ENCODE measurements at places on chromosomes 11 and 22. TPM values are rescaled to one million over a fixed set of nuclear protein-coding genes. Genes with fewer than 3 reads are reported as not detected.

GRCh38 chr11:70326833-70327232, 56.3 kb downstream of the PPFIA1 start:
- DNase-seq = no peak

GRCh38 chr22:29269731-29270474, 1.8 kb downstream of the EWSR1 start:
- no peak for DNase-seq

GRCh38 chr11:12581923-12582322, 92.3 kb upstream of the TEAD1 start:
- no peak for DNase-seq

Gene GGT1
- total RNA-seq = 24.3 TPM

Gene UBQLN3
- total RNA-seq = 1.1 TPM

- peak; percentile 96 for DNase-seq
These were observed 27.2 kb downstream of the PHLDB1 start for GRCh38 chr11:118634431-118635236.

Gene FADS2
- total RNA-seq = 15.2 TPM

Gene C11orf21
- 0.72 TPM for total RNA-seq

GRCh38 chr11:73223998-73224730, 6.1 kb downstream of the P2RY2 start:
- no peak for DNase-seq

- DNase-seq = peak; percentile 49
These were observed 17.4 kb upstream of the PRAME start for GRCh38 chr22:22576244-22576988.

DNA sequence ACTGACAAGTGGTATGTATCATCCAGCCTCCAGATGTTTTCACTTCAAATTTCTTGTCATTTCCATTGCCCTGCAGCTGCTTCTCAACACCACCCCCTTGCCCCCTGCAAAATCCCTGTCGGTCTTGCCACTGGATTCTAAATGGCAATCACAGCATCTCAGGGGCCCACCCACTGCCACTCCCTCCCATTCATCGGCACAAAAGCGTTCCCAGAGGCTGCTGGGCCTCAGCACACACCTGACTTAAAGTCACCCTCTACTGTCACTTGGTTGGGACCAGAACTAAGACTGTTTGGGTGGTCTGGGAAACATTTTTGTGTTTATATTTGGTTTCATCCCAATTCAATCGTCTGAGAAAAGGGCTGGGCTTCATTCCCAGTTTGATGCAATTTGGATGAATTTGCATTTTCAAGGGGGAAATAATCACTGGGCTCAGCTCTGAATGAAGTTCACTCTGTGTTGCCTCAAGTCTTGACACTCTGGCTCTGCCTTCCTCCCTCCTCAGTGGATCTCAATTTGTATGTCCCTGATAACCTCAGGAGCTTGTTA, 27.1 kb downstream of the SYT13 start:
- no peak for DNase-seq

GRCh38 chr11:439315-440064, 2.3 kb downstream of the ANO9 start:
- no peak for DNase-seq

GRCh38 chr11:119513131-119513805, 90.3 kb upstream of the THY1 start:
- DNase-seq = no peak

Gene PRR5L
- 93.4 TPM for total RNA-seq

DNA sequence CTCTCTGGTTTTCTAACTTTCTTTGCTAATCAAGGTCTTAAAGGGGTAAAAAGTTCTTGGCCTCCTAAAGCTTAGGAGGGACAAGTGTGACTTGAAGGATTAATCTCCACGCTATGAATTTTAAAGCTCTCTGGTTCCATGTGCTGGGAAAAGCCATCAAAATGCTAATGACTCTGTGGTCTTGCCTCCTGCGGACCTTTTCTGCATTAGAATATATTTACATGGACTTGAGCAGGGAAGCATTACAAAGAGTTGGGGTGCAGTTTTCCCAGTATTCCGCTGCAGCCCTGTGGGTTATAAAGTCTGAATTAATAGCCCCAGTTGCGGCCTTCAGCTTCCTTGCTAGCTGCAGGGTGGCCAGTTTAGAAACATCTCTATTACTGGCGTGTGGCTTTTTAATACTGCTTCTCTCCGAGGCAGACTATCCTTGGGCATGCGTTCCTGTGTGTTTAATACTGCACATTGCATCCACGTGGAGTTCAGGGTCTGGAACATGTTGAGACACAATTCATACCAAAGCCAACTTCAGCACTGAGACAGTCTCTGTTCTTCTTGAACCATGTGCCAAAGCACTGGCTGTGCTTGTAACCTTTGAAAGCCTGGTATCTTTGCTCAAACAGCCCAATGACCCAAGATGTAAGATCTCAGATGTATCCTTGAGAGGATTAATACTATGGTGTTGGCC, 27.3 kb downstream of the TSPAN18 start:
- no peak for DNase-seq

- DNase-seq = peak; percentile 58
These were observed 6.4 kb downstream of the PTPRJ start for GRCh38 chr11:47986742-47987141.

GRCh38 chr11:33544593-33545373, 155.8 kb downstream of the C11orf91 start:
- no peak for DNase-seq

- DNase-seq = no peak
These were observed 419.2 kb upstream of the SYN3 start for GRCh38 chr22:33477120-33478111.

- DNase-seq = peak; percentile 73
These were observed 395.7 kb downstream of the MN1 start for GRCh38 chr22:27405672-27406388.

Gene C11orf65
- not detected for total RNA-seq

Gene PIK3C2A
- total RNA-seq = 46.2 TPM

Gene SOX10
- not detected for total RNA-seq

- DNase-seq = no peak
These were observed 42.1 kb upstream of the TPBGL start for GRCh38 chr11:75198278-75198973.

DNA sequence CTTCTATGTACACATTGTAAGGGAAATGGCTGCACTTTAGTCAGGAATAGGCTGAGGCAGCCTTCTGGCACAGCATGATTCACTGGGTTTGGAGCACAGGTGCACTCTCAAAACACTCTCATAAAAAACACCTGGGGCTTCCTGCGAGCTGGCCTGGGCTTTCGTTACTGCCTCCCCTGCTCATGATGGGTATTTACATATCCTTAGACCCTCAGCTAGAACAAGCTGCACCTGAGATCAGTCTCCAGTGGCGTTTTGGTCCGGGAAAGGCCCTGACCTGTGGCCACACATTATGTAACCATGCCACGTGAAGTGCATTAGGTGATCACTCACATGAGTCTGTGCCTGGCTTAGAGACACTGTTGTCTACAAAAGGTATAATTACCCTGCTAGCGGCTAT, 321.7 kb downstream of the TMEM135 start:
- DNase-seq = no peak

Gene ATP5MG
- 139 TPM for total RNA-seq

GRCh38 chr22:37547251-37547741, 13.0 kb upstream of the CDC42EP1 start:
- peak; percentile 61 for DNase-seq

Gene MCHR1
- not detected for total RNA-seq

- no peak for DNase-seq
These were observed 595 bp downstream of the TRIM66 start for GRCh38 chr11:8681837-8682302.

Gene CPT1A
- 17.0 TPM for total RNA-seq

DNA sequence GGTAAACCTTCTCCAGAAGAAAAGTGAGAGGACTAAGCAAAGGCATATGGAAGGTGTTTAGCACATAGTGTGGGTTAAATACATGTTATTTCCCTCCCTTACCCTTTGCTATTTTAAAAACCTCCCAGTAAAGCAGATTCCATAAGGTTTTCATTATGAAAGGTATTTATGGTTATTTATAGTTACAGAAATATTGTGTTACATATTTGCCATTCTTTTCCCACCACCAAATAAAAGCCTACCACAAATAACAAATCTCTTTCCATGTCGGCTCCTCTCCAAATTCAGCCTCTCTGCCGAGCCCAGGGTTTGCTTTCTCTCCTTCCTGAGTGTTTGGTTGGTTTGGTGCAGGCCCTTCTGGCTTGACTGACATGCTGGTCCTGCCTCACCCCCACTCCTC, 64.4 kb downstream of the INSC start:
- DNase-seq = no peak

DNA sequence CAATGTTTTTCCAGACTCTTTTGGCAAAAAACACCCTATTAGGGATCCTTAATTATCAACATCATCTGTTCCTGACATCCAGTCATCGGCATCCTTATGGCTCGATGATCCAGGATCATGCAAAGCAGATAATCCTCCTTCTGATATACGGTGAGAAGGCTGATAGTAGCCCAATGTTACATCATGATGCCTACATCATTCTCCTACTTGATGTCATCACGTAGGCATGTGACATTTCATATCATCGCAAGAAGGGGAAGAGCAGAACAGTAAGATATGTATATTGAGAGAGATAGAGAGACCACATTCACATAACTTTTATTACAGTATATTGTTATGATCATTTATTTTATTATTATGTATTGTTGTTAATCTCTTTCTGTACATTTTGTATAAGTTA, 168.6 kb downstream of the ADAMTS15 start:
- no peak for DNase-seq

GRCh38 chr11:86463120-86463519, 88.4 kb downstream of the CCDC81 start:
- DNase-seq = no peak

Gene MS4A1
- total RNA-seq = 3.5 TPM

DNA sequence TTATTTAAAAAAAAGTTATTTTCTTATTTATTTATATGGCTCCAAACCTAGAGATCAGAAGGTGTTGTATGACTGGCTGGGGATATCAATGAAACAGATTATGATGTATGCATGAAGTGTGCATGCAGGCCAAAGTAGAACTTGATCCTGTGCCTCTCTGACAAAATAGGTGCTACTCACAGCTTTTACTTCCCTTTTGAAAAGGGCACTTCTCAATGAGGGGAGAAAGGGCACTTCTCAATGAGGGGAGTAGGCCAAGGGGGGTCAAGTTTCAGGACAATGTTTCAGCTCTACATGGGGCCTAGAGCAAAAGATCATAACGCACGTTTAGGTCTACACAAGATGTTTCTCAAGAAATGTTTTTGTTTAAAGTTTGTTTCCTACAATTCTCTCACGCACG, 397.5 kb downstream of the ETS1 start:
- DNase-seq = no peak

GRCh38 chr22:50190941-50191741, 5.4 kb downstream of the TRABD start:
- peak; percentile 83 for DNase-seq

GRCh38 chr11:109349276-109350080, 72.5 kb upstream of the C11orf87 start:
- DNase-seq = no peak
